ENCODE measurements at places on chromosomes 6 and 20. TPM values are rescaled to one million over a fixed set of nuclear protein-coding genes. Genes with fewer than 3 reads are reported as not detected.

DNA sequence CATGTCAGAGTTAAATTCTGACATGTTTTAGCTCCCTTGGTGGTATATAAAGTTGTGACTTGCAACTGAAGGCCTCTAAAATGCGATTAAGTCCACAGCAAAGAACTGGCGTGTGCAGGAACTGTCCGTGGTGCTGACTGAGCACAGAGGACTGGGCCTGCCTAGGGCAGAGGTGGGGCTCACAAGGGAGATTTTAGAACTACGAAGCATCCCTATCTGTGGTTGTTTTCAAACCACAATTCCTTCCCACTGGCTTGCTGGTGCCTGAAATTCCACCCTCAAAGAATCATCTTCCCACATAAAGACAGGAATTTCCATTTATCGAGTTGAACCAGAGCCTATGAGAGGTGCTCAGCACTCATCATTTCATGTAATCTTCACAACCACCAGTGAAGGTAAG is 30.1 kb downstream of the RIMS4 start:
- DNase-seq, result no peak
- H3K27ac ChIP-seq, result no peak overlapping the region
- H3K4me3 ChIP-seq, result no peak overlapping the region
- H3K27me3 ChIP-seq, result peaks cover 16% of the 10 kb centered on the region

DNA sequence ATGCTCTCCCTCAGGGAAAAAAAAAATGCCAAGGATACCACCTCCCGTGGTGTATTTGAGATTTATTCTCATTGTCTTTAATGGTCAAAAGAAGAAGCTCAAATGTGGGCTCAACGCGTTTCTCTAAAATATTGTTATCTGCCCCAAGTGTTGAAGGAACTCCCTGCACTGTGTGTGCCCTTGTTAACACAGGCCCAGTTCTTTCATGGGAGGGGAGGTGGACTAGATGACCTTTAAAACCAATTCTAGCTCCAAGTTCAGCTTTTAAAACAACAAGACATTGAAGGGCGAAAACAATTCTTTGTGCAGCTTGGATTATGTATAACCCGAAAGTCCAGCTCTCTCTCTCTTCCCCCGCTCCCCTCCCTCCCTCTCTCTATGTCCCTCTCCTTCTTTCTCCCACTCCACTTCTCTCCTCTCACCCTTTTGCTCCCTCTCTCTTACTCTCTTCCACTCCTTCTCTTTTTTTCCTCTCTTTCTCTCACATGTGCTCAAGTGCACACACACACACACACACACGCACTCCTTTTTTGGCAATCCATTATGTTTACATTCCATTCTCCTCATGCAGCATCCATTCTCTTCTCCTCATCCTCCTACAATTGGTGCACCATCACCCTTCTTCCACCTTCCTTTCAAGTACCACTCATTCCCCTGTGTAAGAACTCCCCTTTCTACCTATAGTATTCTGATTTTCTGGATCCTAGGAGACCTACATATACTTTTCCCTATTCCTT is 8.5 kb downstream of the HLA-DMB start:
- H3K36me3 ChIP-seq, result no peaks in the 10 kb centered on the region
- no peak for DNase-seq
- H3K4me3 ChIP-seq, result no peak overlapping the region
- H3K4me1 ChIP-seq, result peaks cover 4% of the 10 kb centered on the region
- H3K27ac ChIP-seq, result no peak overlapping the region
- no peaks in the 10 kb centered on the region for H3K27me3 ChIP-seq

GRCh38 chr6:39417440-39417839 is 94.9 kb upstream of the KCNK16 start:
- no peak overlapping the region for H3K27ac ChIP-seq
- H3K4me3 ChIP-seq, result no peak overlapping the region
- no peak for DNase-seq

DNA sequence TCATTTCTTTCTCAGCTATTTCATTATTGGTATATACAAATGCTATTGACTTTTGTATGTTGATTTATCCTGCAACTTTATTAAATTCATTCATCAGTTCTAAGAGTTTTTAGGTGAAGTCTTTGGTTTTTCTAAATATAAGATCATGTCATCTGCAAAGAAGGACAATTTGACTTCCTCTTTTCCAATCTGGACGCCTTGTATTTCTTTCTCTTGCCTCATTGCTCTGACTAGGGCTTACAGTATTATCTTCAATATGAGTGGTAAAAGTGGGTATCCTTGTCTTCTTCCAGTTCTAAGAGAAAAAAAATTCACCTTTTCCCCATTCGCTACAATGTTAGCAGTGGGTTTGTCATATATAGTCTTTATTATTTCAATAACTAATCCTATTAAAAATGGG is 38.0 kb downstream of the KIF16B start:
- no peaks in the 10 kb centered on the region for H3K36me3 ChIP-seq
- no peak for DNase-seq
- no peak overlapping the region for H3K4me3 ChIP-seq
- H3K27ac ChIP-seq, result no peak overlapping the region

DNA sequence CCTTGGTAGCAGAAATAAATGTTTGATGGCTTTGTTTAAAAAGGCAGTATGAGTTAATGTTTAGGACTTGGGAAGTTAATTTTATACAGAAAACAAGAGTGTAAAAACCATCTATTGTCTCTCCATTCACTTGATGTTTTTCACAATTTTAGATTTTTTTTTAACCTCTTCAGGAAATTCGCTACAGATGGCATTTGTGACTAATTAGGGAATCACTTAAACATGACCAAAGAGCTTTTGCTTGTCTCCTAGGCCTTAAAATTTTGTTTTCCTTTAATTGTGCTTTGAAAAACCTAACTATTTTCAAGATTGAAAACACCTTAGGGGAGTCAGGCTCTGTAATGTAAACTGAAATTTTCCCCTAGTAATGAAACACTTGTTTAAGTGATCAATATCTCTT is 17.3 kb downstream of the TULP4 start:
- no peak overlapping the region for H3K4me3 ChIP-seq
- no peaks in the 10 kb centered on the region for H3K27me3 ChIP-seq
- DNase-seq, result no peak
- H3K36me3 ChIP-seq, result no peaks in the 10 kb centered on the region

DNA sequence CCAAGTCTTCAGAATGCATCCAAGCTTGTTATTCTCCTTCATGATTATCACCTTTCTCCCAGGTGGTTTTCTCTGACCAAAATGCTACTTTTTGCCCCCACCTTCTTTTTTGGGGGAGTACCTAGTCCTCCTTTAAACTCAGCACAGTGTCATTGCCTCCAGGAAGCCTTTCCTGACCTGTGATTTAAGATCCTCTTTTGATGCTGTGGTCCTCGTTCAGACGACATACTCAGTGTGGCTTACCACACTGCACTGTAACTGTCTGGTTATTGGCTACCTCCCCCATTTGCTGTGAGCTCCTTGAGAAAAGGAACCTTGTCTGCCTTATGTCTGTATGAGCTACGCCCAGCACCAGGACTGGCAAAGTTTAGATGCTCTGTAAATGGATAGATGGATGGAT is 14.6 kb downstream of the SAYSD1 start:
- H3K27ac ChIP-seq, result no peak overlapping the region
- no peak overlapping the region for H3K4me3 ChIP-seq
- DNase-seq, result no peak
- H3K36me3 ChIP-seq, result peaks cover 19% of the 10 kb centered on the region
- H3K27me3 ChIP-seq, result no peaks in the 10 kb centered on the region

The ANGPT4 gene
- 0.72 TPM for total RNA-seq

The OLIG3 gene
- total RNA-seq, result not detected

The OPN5 gene
- not detected for total RNA-seq

The PRR3 gene
- total RNA-seq, result 8.1 TPM

The LY6G5B gene
- 16.3 TPM for total RNA-seq

GRCh38 chr20:34049389-34049788 is 55.7 kb downstream of the RALY start:
- H3K27me3 ChIP-seq, result no peaks in the 10 kb centered on the region
- H3K27ac ChIP-seq, result no peak overlapping the region
- DNase-seq, result no peak
- no peaks in the 10 kb centered on the region for H3K36me3 ChIP-seq

The GTSF1L gene
- total RNA-seq, result not detected

GRCh38 chr6:3612341-3613041 is 139.0 kb downstream of the PXDC1 start:
- H3K27me3 ChIP-seq, result no peaks in the 10 kb centered on the region
- no peaks in the 10 kb centered on the region for H3K36me3 ChIP-seq
- H3K27ac ChIP-seq, result peak overlapping the region; percentile 67
- no peak for DNase-seq
- no peak overlapping the region for H3K4me3 ChIP-seq
- H3K4me1 ChIP-seq, result peaks cover 29% of the 10 kb centered on the region

DNA sequence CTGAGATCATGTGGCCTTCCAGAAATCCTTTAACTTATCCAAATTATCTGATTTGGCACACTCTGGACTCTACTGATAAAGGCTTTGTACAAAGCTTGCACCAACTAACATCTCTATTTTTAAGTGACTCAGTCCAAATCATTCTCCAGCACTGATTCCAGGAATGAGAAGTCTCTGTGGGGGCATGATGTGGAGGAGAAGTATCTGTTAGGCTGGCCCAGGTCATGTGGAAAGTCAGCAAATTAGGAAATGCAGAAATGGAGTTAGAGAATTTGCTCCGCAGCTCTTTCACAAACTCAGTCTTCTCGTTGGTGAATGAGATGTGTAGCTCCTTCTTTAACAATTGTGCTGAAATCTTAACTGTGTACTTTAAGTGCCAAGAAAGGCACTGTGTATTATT is 165.7 kb downstream of the ZNF217 start:
- no peak for DNase-seq
- no peak overlapping the region for H3K4me3 ChIP-seq
- no peaks in the 10 kb centered on the region for H3K4me1 ChIP-seq

DNA sequence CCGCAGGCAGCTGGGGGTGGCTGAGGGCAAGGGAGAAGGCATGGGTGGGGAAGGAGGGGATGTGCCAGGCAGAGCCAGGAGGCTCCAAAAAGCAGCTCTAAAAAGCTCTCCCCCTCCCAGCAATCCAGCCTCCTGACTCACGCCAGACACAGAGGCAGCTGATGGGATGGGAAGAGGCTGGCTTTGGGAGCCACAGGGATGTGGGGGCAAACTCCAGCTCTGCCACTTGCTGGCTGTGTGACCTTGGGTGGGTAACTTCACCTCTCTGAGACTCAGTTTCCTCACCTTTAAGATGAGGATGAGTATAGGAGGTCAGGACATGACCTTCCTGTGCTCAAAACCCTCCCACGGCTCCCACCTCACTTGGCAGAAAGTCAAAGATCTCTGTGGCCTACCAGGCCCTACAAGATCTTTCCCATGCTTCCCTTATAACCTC is 148.9 kb downstream of the CEBPB start:
- H3K27me3 ChIP-seq, result no peaks in the 10 kb centered on the region
- no peak for DNase-seq
- peak overlapping the region; percentile 82 for H3K27ac ChIP-seq
- no peak overlapping the region for H3K4me3 ChIP-seq
- H3K36me3 ChIP-seq, result no peaks in the 10 kb centered on the region

- H3K27me3 ChIP-seq, result no peaks in the 10 kb centered on the region
- DNase-seq, result no peak
- no peaks in the 10 kb centered on the region for H3K36me3 ChIP-seq
- no peaks in the 10 kb centered on the region for H3K4me1 ChIP-seq
These were observed 161.7 kb upstream of the BMP5 start for GRCh38 chr6:56036916-56037600.

The UST gene
- total RNA-seq, result 19.5 TPM

The STX11 gene
- 28.2 TPM for total RNA-seq

DNA sequence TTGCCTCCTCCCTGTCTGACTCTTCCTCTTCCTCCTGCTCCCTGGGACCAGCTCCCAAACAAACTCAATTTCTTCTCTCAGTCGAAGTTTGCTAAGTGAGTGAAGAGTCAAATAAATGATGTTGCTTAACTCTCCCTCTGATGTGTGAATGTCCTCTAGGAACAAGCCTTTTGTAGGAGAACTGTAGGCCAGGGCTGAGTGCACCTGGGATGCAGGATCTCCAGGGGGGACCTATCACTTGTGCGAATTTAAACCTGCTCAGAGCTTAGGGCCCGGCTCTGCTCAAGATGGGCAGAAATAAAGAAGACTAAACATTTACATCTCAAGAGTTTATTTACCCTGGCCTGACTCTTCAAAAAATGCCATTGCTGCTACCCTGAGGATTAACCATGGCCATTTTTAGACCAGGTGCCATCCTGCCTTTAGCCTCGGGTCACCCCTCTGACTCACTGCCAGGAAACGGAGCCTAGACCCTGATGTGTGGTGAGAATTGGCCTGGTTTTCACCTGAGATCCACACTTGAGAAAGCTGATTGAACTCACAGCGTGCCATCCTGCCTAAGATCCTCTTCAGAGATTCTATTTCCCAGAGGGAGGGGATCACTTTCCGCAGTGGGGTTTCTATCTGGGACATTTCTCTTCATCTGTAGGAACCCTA is 63.6 kb upstream of the CD93 start:
- H3K4me1 ChIP-seq, result peaks cover 68% of the 10 kb centered on the region
- no peak overlapping the region for H3K27ac ChIP-seq
- H3K36me3 ChIP-seq, result no peaks in the 10 kb centered on the region
- DNase-seq, result no peak
- no peak overlapping the region for H3K4me3 ChIP-seq

The PRDM1 gene
- total RNA-seq, result 21.2 TPM

The SCUBE3 gene
- 0.64 TPM for total RNA-seq

DNA sequence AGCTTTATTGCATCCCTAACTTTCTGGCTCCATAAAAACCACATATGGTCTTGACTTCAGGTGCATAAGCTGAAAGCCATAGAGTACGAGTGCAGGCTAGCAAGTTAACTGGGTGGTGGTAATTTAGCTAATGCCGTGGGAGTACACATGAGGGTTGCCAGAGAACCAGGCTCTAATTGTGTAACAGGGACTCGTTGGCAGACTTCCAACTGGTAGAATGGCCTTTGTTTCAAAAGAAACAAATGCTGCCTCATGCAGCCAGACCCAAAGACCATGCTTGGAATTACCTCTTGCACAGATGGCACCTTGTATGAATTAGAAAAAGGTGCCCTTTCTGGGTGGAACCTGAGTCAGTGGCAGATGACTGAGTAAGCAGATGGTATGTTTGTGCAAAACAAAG is 73.2 kb downstream of the LY86 start:
- H3K4me3 ChIP-seq, result no peak overlapping the region
- no peak for DNase-seq
- H3K4me1 ChIP-seq, result peaks cover 24% of the 10 kb centered on the region
- H3K27me3 ChIP-seq, result no peaks in the 10 kb centered on the region
- H3K27ac ChIP-seq, result peak overlapping the region; percentile 53
- no peaks in the 10 kb centered on the region for H3K36me3 ChIP-seq
